ENCODE measurements at places on chromosomes 3 and 15.

GRCh38 chr3:125960066-125960424 is 8.9 kb upstream of the ROPN1B start:
- no peak for DNase-seq

DNA sequence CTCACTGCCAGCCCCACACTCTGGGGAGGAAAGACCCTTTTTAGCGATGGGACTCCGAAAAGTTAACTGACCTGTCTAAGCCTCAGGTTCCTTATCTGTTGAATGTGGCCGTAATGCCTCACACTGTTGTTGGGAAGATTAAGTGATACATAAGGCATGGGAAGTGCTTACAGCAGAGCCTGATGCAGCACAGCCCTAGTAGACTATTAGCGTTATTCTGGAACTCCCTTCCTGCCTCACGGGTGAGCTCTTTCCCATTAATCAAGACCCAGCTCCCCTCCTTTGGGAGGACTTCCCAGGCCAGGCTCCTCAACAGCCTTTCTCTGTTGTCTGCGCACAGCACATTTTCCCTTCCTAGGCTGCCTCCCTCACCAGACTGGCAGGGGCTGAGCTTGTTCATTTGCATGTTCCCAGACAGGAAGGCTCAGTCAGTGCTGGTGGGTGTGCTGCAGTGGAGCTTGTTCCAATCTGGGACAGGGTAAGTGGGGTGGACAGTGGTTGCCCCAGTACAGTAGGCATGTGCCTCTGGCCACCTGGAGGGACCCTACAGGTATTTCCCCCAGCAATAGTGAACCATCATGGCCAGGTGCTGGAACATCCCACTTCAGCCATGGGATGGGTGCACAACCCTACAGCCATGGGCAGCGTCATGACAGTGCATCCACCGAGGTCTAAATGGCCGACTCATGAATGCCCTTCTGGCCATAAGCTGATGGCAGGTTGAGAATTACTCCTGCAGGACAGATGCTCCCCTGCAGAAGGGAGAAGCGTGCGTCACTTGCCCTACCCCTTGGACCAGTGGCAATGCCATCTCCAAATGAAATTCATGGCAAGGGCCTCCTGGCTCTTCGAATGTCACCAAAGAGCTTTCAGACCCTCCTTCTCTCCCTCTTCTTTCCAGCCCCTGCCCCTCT is 5.8 kb upstream of the PSTPIP1 start:
- DNase-seq, result no peak

DNA sequence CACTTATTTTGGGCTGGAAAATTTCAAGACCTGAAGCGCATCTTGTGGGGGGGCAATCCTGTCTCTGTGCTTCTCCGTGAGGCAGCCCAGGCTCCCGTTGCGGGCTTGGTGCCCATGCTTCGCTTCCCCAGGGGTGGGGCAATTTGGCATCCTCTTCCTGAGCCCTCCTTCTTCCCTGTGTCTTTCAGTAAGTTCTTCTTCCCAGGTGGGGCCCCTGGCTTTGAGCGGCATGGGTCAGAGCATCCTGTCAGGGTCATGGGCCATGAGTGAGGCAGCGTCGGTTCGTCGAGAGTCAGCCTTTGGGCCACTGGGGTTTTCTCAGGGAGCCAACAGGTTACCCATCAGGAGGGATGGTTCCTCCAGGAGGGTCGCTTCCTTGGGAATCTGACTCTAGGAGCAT is 200.7 kb downstream of the UBE3A start:
- no peak for DNase-seq

DNA sequence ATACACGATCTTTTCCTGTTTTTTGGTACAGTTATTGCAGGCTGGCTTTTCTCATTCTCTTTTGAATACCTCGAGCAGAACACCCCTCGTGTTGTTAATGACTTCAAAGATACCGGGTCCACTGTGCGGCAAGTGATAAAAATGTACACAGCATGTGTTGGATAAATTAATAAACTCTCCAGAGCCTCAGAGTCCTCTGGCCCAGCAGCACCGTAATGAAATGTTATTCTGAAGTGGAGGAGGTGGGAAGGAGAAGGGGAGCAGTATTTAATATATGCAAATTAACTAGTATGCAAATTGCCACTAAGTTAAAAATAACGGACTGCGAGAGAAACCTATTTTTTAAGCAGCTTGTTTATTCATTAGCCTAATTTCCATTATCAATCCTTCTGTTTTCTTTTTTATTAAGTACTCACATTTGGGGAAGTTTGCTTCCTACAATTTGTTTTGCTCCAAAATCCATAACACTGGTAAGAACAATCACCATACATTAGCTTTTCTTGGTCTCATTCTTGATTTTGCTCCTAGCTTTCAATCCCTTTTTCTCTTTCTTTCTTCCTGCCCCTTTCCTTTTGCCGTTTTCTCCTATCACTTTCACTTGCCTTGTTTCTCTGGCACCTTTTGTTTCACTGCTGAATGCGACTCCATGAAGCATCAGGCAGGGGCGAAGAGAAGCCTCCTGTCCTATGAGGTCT is 462.3 kb upstream of the PPP2R3A start:
- DNase-seq, result no peak

DNA sequence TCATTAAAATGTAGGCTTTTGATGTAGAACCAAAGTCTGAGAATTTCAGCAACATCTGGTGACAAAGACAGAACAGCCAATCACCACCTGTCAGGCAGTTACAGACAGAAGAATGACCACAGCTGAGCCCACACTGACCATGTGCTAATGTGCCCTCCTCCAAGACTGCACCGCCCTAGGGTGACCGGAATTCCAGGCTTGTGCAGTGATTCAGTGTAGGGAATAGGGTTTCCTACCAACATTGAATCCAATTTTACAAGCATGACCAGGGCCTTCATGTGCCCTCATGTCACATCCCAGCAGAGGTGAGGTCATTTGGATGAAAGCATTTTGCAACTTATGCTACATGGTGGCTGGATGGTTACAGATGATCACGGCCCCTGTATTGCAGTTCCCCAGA is 412.5 kb downstream of the SOX2 start:
- no peak for DNase-seq

DNA sequence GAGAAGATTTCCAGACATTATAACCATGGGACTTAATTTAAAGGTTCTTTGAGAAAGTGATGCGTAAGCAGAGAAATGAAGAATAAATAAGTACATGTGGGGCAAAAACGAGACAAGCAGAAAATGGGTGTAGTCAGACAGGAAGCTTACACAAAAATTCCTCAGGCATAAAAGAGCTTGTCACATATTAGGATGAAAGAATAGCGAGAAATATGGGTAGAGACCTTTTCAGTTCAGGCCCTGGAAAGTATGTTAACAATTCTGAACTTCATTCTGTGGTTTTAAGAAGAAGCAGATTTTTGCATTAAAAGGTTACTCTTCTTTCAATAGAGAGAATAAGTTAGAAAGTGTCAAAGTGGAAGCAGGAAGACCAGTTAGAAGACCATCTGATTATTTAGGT is 352.4 kb downstream of the ROBO1 start:
- no peak for DNase-seq

DNA sequence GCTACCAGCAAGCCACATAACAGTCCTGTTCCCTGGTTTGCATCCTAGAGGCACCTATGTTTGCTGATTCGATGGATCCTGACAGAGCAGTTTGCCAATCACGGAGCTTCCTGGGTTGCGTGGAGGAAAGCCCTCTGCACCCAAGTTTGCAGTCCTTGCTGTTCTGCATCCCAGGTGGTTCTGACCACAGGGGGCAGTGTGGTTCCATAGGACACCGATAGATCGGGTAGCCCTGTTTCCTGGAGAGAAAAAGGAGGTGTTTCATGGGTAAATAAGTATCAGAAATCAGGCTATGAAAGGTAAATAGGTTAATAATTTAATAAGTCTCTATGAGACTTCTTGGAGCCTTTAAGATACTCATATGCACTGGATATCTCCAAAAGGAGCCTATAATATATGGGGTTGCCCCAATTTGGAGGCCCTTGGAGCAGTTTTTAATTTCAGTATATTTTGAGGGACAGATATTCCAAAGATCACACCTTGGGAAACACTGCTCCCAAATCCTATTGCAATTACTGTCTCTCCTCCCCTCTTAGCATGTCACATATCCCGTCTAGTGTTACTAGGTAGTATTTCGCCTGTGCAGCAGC is 194.6 kb upstream of the TPM1 start:
- DNase-seq, result peak; percentile 7

DNA sequence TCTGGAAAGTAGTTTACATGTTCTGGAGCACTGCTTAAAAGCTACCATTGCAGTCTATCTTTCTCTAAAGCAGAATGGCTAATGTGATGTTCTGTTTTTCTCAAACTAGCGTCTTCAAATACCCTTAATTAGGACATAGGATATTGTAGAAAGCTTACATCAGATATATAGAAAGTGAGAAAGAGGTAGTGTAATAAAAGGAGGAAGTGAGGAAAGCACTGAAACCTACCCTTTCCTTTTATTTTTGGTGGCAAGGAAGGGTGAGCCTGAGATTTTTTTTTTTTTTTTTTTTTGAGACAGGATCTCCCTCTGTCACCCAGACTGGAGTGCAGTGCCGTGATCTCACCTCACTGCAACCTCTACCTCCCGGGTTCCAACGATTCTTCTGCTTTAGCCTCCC is 9.4 kb downstream of the SENP2 start:
- DNase-seq, result no peak

- DNase-seq, result no peak
Measured at GRCh38 chr3:197375001-197375441, 76.6 kb upstream of the DLG1 start.

DNA sequence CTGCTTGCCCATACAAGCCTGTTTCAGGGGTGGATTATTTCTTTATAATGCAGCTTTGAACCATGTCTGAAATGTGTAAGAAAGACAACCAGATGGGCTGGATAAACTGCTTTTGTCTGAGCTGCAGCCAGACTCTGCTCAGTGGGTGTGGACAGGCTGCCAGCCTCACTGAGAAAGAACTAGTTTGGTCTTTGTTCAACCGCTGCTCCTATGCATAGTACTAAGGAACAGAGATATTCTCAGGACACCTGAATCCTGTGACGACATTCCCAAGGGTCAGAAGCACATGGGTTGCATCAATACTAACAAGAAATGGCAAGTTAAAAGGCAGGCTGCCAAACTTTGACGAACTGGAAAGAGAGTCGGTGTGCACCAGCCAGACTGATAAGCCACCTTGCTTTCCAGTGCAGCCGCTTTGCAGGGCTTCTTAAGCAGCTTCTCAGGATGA is 57.2 kb downstream of the PLD1 start:
- no peak for DNase-seq

GRCh38 chr3:188008582-188009213 is 145.3 kb upstream of the LPP start:
- no peak for DNase-seq

DNA sequence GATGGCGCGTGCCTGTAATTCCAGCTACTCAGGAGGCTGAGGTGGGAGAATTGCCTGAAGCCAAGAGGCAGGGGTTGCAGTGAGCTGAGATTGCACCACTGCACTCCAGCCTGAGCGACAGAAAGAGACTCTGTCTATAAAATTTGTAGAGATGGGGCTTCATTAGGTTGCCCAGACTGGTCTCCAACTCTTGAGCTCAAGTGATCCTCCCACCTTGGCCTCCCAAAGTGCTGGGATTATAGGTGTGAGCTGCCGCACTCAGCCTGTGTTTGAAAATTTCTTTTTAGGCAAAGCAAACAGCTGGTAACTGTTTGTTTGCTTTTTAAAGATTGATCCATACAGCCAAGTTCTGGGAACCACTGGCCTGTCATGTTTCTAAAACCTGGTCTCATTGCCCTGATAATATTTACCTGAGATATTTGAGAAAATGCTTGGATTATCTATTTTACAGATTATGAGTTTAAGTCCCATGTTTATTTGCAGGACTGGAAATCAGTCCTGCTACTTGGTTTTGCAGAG is 64.2 kb upstream of the LMOD3 start:
- no peak for DNase-seq

GRCh38 chr3:190204200-190204599 is 83.5 kb upstream of the P3H2 start:
- DNase-seq, result no peak

DNA sequence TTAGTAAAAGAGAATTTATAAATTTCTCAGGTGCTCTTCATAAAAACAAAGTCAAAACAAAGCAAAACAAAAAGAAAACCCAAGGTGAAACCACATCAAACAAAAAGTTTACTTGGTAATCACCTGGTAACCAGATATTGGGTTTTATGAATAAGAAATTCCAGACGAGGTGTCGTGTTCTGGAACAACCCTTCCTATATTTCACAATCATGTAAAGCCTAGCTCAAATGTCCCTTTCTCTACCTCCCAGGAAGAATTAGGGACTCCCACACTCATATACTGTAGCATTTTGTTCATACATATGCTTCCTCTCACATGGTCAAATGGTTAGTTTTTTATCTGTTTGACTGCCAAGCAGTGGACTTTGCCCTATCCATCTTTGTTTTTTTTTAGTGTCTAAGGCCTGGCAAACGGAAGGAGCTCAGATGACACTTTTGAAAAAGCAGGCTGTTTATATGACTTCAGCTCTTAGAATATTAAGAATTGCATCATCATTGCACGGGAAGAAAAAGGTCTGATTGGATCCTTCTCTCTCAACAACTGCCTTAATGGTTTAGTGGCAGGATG is 326.7 kb upstream of the TBL1XR1 start:
- DNase-seq, result no peak

All from CD4-positive, alpha-beta T cell (primary cell).